Fibroblast of lung (primary cell): ENCODE measurements at places on chromosomes 12 and 14.

- DNase-seq = peak; percentile 58
These were observed 1.2 kb upstream of the TRIM9 start for GRCh38 chr14:51095854-51096823.

DNA sequence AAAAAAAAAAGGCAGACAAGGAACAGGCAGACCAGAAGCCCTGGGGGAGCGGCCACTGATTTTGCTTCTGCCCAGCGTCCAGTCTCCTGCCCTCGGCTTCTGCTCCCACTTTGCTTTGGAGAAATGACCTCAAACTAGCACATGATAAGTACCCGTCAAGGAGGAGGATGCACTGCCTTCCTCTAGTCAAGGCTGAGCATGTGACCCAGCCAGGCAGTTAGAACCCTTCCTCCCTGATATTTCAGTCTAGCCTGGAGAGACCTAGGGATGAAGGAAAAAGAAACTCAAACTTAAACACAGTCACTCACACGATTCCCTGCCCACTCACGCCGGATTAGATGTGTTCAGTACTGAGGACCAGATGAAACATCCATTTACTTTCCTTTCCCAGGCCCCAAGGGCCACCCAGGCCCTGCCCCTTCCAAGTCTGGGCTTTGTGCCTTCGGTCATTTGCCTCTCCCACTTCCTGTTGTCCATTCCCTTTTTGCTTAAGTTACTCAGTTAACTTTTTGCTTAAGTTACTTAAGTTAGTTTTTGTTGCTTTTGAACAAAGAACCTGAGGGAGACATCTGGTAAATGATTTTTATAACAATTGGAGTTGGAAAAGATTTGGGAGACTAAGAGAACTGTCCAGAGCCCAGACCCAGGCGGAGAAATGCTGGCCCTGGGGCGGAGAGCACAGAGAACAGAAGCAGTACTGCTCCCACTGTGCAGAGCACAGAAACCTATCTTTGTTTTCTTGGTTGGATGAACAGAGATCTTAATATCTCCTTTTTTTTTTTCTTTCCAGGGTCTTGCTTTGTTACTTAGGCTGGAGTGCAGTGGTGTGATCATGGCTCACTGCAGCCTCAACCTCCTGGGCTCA lies 23.0 kb upstream of the TTC7B start:
- peak; percentile 33 for DNase-seq

- DNase-seq = peak; percentile 55
These were observed 840 bp downstream of the PNP start for GRCh38 chr14:20469890-20470602.

GRCh38 chr12:6091786-6092566 lies 32.5 kb downstream of the VWF start:
- DNase-seq = no peak

DNA sequence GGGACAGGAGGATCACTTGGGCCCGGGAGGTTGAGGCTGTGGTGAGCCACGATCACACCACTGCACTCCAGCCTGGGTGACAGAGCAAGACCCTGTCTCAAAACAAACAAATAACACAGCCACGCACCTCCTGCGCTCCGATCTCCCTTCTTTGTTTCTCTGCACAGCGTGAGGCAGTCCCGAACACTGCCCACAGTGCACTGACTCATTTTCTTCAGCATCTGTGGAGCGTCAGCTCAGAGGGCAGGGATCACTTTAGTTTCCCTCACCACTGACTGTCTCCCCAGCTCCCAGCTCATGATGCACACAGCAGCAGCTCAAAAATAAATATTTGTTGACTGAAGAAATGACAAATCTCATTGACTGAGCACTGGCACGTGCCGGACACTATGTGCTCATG lies 883 bp upstream of the MYL2 start:
- peak; percentile 76 for DNase-seq

- no peak for DNase-seq
These were observed 5.0 kb downstream of the KCNA1 start for GRCh38 chr12:4914720-4915119.

- peak; percentile 6 for DNase-seq
These were observed 22.1 kb upstream of the LRRC9 start for GRCh38 chr14:59897757-59898383.

DNA sequence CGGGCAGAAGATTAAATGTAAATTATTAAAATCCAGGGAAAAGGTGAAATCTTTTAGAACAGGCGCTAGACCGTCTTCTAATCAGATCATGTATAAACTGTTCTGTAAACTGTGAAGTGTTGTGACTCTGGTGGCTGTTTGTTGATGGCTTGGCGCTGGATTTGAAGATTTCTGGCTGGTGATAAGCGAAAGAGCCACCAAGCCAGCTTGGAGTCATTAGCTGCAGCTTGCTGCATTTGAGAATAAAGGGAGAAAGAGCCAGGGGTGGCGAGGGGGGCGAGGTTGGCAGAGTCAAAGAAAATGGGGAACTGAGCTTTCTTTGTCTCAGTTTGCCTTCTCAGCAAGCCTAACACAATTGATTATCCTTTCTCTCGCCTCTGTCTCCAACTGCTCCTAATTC lies 8.0 kb downstream of the SYNDIG1L start:
- no peak for DNase-seq

GRCh38 chr14:90658541-90658967 lies 157.7 kb downstream of the TTC7B start:
- no peak for DNase-seq

DNA sequence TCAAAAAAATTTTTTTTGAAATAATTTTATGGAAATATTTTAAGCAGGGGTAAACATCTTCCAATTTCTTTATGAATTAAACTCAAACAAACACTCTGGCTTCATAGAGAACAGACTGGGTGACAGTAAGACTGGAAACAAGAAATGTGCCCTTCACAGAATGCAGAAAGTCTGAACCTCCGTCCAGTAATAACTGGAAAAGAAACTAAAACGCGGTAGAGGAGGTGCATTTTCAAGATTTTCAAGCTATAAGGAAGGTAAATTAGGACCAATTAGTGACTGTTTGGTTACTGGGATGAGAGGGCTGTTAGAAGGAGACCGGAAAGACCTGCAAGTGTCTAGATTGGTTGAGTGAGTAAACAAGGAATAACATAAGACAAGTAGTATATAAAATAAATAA lies 245.7 kb downstream of the CEP128 start:
- DNase-seq = no peak

DNA sequence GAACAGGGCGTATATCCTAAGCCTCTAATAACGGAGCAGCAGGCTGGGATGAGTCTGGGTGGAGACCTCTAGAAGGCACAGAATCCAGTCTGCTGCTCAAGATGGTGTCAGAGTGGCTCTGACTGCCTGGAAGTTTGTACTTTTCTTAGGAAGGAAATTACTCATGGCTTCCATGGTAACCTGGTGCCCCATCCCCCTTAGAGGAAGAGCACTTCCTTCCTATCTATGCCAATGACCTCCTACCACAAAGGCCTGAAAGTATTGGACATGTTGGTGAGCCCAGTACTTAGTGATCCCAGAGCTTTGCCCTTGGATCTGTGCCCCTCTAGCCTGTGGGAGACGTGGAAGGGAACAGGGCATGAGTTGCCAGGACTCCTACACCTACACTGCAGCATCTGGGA lies 1.5 kb downstream of the BATF start:
- peak; percentile 17 for DNase-seq

- DNase-seq = no peak
These were observed 2.9 kb downstream of the TMEM229B start for GRCh38 chr14:67485501-67486095.

DNA sequence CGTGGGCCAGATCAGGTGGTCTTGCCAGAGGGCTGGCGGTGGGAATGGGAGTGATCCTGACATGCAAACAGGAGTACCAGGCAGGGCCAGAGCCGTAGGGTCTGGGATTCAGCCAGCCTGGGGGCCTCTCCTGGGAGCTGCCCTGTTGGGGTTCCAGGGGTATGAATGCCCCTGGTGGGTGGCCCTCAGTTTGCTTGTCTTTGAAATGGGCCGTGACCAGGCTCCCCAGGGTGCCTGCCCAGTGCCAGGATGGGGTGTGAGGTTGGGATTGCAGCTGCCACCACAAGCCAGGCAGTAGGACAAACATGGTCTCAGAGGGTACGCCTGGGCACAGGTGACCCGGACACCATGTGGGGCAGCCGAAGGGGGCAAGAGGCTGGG lies 168.8 kb downstream of the KIF26A start:
- no peak for DNase-seq

GRCh38 chr12:122835750-122836026 lies 431 bp downstream of the HIP1R start:
- no peak for DNase-seq

DNA sequence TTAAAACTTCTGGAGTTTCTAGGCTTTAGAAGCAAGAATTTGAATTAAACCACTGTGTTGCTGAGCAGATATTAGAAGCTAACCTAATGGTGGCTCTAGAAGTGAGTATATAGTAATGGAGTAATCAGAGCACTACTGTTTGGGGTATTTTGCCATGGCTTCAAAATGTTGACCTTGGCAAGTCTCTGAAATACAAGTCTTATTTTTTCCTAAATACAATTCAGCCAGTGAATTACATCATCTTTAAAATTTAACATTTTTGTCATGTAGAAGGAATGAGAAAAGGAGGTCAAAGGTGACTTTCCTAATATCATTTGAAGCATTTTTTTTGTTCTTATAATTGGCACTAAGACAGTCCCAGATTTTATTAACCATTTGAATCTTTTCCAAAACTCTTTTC lies 25.2 kb downstream of the PMCH start:
- DNase-seq = peak; percentile 59

- DNase-seq = no peak
These were observed 263.2 kb downstream of the RAD51B start for GRCh38 chr14:68082698-68083291.

DNA sequence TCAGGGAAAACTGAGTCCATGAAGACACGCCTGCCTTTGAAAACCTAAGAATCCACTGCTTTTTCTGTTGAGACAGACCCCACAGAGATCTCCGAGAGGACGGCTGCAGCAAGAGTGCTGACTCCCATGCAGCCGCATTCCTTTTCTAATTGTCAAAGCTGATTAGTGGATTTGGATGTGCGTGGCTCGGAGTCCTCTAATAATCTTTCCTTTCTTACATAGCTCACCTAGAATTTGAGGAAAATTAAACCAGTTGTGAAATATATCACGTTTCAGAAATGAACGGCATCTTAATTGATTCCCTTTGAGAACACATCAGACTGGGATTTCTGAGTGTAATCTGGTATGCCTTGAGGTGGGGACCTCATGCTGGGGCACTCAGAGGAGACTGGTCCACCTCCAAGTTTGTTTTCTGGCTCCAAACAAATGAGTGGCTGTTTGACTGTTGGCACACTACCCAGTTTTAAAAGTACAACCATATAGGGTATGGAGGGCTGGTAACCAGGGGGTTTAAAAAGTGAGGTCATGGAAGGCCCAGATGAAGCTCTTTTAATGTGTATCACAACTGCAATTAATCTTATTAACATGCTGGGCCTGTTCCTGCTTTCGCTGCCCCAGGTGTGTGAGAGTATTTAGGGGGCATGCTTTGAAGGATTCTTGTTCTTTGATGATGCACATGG lies 63.3 kb downstream of the RASSF3 start:
- DNase-seq = peak; percentile 76

GRCh38 chr14:52412426-52412825 lies 98.3 kb downstream of the PTGER2 start:
- peak; percentile 60 for DNase-seq

DNA sequence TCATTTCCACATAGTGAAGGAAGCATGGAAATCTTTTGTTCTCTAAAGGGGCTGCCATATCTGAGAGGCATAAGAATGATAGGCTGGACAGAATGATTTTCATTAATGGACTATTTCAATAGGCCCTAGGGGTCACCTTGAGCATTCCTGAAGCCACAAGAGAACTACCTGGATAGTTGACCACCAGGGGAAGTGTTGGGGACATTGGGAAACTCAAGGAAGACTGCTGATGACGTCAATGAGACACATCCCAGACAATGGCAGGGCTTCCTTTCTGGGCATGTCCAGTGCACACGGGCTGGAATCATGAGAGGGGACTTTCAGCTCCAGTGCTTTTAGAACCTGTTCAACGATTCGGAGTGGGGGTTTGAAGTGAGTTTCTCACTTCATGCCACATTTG lies 48.8 kb upstream of the CHST11 start:
- DNase-seq = no peak
